ENCODE measurements at places on chromosomes 7 and 10.

GRCh38 chr10:2438248-2438939, 629.0 kb upstream of the PFKP start:
- DNase-seq: no peak

GRCh38 chr10:61406242-61406641, 46.9 kb downstream of the TMEM26 start:
- no peak for DNase-seq

DNA sequence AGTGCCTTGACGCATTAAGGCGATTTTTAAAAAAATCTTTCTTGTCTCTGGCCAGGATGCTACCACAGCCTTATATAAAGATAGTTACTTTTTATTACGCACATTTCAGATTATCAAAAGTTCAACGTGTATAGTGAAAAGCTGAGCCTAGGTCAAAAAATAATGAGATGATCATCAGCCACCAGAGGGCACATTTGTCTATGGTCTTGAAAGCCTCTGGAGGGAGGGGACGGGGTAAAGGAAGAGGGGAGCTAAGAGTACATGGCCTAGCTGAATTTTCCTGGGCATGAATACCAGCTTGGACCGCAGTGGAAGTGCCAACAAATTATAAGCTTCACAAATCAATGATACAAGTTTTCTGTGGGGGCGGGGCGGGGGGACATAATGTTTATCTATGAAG, 285.9 kb upstream of the SMIM30 start:
- DNase-seq: no peak

DNA sequence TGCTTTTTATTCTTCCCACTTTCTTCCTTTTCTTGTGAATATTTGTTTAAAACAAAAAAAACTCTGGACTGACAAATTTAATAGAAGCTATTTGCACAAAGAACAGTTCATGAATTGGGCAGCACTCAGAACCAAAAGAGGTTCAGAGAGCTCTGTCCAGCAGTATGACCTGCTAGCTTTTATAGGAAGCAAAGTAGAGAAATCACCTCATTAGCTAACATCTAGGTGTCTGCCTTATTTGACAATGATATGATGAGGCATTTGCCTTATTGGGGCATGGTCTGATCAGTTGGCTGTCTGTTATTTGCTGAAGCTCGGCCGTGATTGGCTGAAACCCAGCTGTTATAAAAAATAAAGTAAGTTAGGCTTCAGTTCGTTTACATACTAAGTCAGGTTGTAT, 819 bp upstream of the TRIM4 start:
- DNase-seq: no peak

DNA sequence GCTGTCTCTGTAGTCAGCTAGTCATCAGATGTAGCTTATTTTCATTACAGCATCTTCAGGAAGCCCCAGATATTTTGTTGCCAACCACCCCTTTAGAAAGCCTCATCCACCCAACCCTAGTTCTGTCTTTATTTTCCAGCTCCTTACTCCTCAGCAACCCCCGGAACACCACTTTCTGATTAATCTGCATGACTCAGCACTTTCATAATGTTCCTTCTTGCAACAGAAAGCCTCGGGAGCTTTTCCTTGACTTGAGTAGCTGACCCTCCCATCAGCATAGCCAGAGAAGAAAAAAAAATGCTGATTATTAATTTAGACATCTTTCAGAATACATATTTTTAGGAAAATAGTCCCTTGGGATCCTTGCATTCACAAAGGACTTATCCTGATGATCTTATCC, 244.0 kb upstream of the CXCL12 start:
- no peak for DNase-seq

GRCh38 chr10:125783957-125784356, 8.3 kb upstream of the MMP21 start:
- no peak for DNase-seq

GRCh38 chr10:9834434-9834833, 1183.2 kb upstream of the CELF2 start:
- no peak for DNase-seq

- DNase-seq: no peak
Observed at GRCh38 chr7:126720232-126720631, 532.5 kb downstream of the GRM8 start.

DNA sequence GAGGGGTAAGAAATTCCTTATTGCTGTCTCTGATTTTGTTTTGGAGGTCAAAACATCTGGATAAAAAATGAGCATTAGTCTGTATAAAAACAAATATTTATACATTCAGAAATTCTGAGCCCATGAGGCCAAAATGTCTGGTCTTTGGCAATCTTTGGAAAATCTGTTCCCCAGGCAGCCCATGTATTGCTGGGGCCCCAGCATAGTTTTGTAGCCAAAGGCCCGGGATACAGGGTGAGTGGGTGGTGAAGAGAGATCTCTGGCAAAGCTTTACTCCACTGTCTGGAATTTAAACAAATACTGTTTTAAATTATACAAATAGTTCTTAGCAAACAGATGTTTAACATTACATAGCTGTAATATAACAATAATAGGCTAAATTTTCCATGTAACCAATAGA, 134.7 kb upstream of the GALNT17 start:
- no peak for DNase-seq

DNA sequence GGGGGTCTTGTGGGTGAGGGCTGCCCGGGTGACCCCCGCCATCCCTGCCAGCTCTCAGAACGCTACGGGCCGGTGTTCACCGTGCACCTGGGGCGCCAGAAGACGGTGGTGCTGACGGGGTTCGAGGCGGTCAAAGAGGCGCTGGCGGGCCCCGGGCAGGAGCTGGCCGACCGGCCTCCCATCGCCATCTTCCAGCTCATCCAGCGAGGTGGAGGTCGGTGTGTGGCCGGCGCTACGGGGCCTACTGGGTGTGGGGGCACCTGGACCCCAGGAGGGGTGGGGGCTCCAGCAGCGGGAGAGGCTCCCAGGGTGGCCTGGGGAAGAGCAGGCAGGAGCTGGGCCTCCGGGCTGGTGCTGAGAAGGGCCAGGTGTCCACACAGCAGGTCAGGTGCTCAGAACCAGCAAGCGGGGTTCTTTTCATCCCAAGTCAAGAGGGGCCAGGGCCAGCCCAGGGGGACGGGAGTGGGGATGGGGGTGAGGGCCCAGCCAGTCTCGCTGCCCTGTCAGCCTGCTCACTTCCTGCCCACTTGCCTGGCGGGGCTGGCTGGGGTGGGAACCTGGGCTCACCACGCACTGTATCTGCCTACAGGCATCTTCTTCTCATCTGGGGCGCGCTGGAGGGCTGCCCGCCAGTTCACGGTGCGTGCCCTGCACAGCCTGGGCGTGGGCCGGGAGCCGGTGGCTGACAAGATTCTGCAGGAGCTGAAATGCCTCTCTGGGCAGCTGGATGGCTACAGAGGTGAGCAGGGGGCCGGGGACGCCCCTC, 1.6 kb downstream of the CYP2W1 start:
- DNase-seq: no peak

DNA sequence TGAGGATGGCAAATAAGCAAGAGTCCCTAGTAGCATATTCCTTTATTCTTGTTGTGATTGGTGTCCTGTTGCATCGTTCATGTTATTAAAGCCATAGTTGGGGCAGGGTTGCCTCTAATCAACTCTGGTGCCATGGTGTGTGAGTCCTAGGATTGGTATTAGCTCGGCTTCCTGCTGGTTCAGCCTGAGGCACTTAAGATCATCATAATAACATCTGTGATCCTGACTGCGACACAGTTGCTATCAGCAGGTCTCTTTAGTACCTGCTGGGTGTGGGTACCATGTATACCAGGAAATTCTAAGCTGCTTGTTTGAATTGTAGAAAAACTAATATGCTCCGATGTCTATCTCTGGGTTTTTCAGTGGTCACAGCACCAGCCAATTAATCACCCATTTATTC, 1.6 kb downstream of the WEE2 start:
- DNase-seq: no peak

DNA sequence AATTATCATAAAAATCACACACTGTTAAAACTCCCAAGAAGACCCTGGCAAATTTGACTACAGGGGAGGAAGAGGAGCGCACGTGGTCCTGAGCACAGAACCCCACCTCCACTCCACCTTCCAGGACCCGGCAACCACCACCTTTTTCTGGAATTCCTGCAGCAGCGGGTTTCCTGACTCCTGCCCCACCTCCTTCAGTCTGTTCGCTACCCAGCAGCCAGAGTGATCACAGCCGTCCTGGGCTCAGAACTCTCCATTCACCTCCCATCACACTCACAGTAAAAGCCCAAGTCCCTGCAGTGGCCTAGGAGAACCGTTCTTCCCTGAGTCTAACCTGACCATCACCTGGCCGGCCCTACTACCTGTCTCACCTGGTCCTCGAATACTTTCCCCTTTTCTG, 107.4 kb upstream of the FAM204A start:
- no peak for DNase-seq

DNA sequence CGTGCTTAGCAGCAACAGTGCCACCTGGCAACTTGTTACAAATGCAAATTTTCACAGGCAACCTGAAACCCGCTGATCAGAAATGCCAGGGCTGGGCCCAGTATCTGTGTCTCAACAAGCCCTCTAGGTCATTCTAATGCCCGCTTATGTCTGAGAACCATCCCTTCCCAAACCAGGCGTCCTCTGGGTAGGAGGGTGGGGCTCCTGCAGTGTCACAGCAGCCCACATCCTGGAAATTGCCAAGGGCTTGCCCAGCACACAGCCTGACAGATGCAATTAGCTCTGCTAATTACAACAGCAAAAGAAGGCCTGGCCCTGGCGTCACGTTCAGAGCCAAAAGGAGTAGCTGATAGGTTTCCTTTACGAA, 15.9 kb downstream of the ITPRIP start:
- peak; percentile 28 for DNase-seq

GRCh38 chr10:22723343-22723779, 9.0 kb upstream of the PIP4K2A start:
- no peak for DNase-seq

GRCh38 chr7:141227454-141227853, 153.6 kb downstream of the TMEM178B start:
- DNase-seq: no peak

- no peak for DNase-seq
Observed at GRCh38 chr10:20962165-20962564, 65.1 kb upstream of the NEBL start.

DNA sequence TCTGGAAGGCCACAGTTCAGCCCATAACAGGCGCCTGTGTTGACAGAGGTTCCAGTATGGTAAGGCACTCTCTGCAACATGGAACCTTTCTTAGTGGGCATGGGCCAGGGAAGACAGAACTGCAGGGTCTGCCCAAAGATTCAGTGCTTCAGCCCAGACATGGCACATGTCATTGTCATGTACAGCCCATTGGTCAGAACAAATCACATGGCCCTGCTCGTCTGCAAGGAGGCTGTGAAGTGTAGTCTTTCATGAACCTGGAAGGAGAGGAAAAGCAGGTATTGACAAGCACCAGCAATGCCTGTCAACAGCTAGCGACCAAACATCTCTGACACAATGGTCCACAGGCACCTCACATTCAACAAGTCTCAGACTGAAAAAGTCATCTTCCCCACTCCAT, 30.4 kb upstream of the CHCHD3 start:
- no peak for DNase-seq

GRCh38 chr10:58064714-58065528, 202.8 kb downstream of the IPMK start:
- peak; percentile 4 for DNase-seq

GRCh38 chr7:101817471-101818286, at the start of gene CUX1:
Gene CUX1 (plus strand): TSS chr7:101817626. CDS start chr7:101817640, 14 bp downstream.
- DNase-seq: peak; percentile 5

GRCh38 chr10:132237871-132238270, 51.1 kb downstream of the DPYSL4 start:
- DNase-seq: no peak

DNA sequence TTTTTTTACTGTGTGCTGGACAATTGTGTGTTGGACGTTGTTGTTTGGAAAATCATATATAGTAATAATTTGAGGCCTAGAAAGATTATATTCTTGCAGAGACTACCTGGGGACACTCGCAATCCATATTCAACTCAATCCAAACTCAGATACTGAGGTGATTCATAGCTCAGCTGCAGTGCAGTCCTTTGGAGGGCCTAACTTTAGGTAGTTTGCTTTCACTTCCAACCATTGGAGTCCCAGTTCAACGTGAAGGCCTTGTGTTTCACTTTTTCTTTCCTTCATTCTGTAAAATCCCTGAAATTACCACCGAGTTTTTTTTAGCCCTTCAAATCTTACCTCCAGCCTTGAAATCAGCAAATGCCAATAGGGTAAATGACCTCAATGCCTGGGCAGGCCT, 32.3 kb downstream of the ATRNL1 start:
- no peak for DNase-seq

- DNase-seq: no peak
Observed at GRCh38 chr10:71611709-71612422, 107.7 kb downstream of the C10orf105 start.

DNA sequence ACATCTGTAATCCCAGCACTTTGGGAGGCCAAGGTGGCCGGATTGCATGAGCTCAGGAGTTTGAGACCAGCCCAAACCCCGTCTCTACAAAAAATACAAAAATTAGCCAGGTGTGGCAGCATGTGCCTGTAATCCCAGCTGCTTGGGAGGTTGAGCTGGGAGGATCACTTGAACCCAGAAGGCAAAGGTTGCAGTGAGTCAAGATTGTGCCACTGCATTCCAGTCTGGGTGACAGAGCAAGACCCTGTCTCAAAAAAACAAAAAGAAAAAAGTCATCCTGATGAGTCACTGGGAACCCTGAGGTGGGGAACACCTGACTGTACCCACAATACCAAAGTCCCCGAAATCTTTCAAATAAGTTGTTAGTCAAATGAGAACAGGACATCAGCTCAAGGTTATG, 80.0 kb downstream of the NEBL start:
- no peak for DNase-seq

DNA sequence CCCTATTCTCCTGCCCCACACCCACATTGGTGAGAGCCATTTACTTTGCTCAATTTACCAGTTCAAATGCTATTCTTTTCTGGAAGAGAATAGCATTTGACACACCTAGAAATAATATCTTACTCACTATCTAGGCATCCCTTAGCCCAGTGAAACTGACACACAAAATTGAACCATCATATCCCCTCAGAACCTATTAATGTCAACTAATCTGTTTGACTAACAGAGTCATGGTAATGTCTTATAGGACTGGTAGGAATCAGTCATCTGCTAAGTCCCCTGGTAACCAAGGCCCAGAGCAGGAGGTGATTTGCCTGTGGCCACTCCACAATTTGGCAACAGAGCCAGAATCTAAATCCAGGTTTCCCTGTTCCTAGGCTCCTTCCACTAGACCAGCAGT, 63.3 kb downstream of the PPP1R3C start:
- DNase-seq: no peak
